ENCODE measurements at places on chromosomes 12 and 14.
A peak's percentile ranks its signal among the peaks of the same experiment; 100 is the strongest.

DNA sequence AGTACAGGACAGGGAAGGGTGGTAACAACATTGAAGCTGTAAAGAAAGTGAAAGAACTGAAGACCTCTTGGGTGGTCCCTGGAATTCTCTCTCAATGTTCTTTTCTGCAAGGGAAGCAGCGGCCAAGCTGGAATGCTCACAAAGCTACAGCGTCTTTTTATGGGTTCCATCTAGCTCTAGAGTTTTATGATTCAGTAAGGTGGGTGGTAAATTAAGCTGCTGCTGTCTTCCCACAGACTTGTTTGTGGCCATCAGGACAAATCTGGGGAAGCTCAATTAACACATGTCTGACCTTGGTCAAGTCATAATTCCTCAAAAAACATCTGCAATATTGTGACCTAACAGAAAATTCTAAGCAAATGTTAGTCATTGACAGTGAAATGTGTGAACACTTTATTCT, 139.1 kb downstream of the MED13L start:
- DNase-seq = peak; percentile 65

- DNase-seq = no peak
Observed at GRCh38 chr14:101963656-101964296, 597 bp upstream of the DYNC1H1 start.

GRCh38 chr12:27542628-27543027, 18.6 kb downstream of the PPFIBP1 start:
- DNase-seq = peak; percentile 97

GRCh38 chr12:53930591-53931255, 7.9 kb upstream of the HOXC13 start:
- no peak for DNase-seq

DNA sequence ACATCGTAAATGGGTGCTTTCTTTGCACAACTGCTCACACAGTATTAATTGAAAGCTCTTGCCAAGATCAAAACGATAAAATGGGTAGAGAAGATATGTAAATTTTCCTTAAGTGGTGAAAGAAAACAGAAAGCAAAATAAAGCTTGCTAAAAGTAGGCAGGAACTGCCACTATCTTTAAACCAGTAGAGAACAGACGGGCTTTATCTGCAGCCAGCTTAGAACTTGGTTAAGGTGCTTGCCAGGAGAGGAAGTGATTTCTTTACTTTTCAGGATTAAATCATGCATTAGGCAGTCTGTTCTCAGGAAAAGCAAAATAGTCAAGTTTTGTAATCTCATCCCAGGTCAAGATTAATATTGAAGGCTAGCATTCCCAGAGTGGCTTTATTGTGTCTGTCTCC, 56.9 kb upstream of the CCDC175 start:
- no peak for DNase-seq

- DNase-seq = no peak
Observed at GRCh38 chr14:101112351-101113107, 209.0 kb upstream of the RTL1 start.

DNA sequence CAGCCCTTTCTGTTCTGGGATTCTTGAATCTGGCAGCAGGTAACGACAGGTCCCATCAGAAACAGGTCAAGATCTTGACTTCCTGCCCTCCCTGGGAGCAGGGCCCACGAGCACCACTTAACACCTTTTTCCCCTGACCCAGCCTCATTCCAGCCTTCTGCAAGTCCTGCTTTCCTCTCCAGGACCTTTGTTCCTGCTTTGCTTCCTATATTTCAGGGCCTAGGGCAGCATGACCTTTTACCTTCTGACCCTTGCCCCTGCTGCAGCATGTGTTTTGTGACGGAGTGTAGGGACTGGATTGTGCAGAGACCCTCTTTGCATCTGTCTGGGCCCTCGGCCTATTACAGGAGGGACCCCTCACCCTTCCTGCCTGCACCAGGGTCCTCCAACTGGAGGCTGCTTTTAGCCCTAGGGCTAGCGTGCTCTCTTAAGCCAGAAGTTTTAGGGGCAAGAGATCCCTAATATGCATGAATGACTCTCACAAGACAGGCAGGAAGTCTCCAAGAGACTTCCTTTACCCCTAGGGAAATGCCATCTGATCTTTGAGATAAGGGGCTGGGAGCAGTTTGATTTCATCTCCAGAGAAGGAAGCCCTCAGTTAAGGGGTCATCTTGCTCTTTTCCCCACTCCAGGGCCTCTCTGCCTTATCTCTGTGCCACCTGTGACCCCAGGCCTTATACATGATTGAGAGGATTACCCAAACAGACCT, 209.4 kb upstream of the BCL2L14 start:
- no peak for DNase-seq

- DNase-seq = no peak
Observed at GRCh38 chr14:61484826-61485584, 163.6 kb downstream of the PRKCH start.

GRCh38 chr12:6839482-6840201, 1.1 kb upstream of the GNB3 start:
- DNase-seq = no peak

- no peak for DNase-seq
Observed at GRCh38 chr12:48201091-48201490, 2.0 kb downstream of the OR10AD1 start.

DNA sequence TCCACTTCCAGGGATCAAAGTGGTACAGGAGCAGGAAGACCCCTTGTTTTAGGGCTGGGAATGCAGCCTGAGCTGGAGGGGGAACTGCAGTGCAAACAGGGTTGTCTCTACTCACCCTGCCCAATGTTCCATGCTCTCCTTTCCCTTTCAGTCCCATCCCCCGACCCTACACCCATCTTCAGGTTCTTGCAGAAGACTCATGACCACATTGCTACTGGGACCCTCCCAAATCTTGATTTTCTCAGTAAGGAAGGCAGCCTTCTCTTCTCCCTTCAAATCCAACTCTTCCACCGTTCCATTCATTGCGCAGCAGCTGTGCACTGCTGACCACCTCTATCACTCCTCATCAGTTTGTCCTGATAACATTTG, 1.9 kb downstream of the SERPINA11 start:
- no peak for DNase-seq

- DNase-seq = no peak
Observed at GRCh38 chr14:76599559-76600287, 161.5 kb upstream of the VASH1 start.

DNA sequence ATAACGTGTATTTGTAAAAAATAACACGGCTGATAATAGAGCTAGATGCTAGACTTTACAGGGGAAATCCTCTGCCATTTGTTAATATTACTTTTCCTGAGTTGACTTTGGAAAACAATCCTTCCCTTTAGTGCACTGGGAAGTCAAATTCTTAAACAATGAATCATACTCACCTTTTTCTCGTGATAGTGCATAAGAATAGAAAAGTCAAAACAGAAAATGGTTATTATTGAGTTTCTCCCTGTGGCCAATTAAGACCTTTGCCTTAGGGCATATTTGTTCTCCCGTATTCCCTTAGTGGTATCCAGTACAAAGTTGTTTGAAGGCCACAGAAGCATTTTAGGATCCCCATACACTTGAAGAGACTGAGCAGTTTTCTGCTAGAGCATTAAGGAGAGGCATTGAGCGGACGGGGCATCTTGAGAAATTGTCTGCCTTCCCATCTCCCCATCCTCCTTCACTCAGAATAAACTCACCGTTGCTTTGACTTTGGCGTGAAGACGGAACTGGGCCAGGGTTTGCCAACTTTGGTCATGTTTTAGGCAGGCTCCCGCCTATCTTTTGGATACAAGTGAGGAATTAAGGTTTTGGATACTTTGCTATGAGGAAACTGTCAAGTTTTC, 171.3 kb downstream of the TMTC2 start:
- no peak for DNase-seq

DNA sequence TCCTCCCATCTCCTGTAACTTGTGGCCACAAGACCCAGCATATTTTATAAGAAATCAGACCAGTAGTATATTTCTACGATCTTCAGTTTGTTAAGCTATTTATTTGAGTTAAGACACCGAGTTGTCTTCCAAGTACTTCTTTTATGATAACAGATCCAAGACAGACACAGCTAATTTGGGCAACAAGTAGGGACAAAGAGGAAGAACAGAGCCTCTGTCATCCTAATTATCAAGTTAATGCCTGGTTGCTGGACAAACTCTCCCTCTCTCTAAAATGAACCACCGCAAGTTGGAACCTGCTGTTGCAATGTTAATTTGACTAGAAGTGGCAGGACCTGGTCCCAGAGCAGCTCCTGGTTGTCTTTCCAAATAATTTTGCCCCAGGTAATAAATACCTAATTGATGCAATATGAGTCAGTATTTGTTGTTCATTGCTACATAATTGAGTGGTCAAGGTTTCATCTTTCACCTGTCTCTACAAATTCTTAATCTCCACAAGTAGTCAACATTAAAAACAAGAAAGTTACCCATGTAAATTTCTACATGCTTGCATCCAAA, 323.7 kb downstream of the PAWR start:
- DNase-seq = no peak

GRCh38 chr12:76952995-76953394, 74.2 kb upstream of the CSRP2 start:
- no peak for DNase-seq

GRCh38 chr12:50901685-50902113, 50.6 kb upstream of the HIGD1C start:
- no peak for DNase-seq

DNA sequence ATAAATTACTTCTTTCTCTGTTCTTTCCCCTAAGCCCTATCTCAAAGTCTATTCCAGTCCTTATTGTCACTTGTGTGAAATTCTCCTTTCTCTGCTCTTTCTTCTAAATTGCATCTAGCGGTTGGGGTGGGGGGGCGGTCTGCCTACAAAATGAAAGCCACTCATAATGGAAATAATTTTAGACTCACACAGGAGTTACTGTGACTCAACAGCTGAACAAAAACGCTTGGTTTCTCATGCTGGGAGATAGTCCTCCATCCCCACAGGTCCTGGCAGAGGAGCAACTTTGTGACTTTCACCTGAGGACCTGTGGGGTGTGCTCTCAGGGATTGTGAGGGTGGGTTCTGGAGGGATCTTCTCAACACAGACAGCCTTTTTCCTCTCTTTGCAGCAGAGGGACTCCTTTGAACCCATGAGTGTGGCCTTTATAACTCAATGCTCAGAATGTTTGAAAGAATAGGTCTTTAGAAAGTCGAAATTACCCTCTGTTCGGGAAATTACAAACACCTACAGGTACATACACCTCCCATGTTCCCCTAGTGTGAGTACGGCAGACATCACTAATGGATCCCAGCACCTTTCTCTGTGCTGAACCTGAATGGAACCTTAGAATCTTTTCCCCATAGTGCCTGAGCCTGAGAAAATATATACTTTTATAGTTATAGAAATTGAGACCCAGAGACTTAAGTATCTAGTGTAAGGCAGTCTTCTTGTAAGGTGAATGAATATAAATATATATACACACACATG, 109.7 kb downstream of the CHST11 start:
- DNase-seq = no peak

- DNase-seq = no peak
Observed at GRCh38 chr14:97407701-97408407, 610.7 kb downstream of the VRK1 start.

- DNase-seq = peak; percentile 42
Observed at GRCh38 chr12:124901003-124901402, 13.4 kb downstream of the UBC start.

DNA sequence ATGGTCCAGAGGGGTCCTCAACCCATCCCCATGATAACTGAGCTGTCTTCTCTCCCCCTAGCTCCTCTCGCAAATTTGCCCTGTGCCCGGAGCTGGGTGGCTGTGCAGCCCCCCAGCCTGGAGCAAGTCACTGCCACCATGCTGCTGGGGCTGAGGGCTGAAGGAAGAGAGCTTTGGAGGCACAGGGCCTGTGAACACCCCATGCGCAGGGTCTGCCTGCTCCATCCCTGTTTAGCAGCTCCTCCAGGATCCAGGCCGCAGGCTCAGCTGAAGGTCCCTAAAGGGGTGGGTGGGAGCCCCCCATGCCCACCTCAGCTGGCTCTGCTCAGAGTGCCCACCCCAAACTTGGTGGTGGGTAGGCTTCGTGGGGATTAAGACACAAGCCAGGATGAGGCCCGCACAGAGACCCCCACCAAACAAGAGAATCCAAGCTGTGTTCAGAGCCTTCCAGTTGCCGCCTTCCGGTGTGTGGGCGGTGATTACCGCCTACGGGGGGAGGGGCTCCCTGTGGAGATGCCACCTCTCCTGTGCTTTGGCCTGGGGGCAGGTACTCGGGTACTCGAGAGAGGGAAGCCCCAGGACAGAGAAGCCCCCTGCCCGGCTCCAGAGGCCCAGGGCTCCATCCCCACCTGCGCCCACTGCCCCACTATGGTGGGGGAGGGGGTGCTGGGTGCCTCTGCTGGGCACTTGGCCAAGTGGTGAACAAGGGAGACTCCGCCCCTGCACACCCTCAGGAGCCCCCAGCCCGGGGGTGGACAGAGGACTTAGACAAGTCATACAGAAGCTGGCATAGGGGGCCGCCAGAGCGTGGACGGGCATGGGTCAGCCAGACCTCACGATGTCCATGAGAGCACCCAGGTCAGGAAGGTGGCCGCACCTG, 1.4 kb upstream of the JAG2 start:
- no peak for DNase-seq

DNA sequence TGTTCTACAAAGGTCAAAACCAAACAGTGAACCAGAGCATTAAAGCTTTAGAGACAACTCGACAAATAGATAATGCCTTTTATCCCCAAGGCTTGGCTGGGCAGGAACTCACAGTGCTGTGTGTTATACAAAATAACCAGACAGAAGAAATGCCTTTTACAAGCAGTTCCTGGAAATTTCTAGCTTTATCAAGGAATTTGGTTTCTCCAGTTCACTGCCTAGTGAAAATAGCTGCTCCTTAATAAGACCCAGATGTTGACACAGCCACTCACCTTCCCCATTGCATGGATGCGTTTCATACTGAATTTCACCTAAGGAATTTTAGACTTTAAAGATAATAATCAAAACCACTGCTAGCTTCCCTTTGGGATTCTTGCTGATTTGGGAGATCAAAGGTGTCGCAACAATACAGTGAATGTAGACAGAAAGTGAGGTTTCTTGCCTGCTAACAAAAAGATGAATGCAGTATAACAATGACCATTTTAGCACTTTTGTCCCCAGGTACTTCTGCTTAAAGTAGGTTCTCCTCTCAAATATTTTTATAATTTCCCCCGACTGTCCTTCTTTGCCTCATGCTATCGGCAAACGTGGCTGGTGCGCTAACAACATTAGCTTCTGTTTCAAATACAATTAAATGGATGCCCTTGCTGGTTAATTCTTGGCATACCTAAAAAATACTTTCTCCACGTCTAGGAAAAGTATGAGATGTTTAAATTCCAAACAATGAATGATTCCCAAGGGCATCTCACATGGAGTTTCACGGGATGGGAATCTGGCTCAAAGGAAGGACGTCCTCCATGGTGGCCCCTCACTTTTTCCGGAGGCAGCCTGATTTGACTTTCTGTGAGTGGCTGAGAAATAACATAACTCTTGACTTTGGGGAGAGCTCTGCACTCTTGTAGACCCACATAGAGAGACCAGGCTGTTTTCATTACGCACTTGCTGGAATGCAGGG, 162.4 kb downstream of the C12orf75 start:
- peak; percentile 90 for DNase-seq

DNA sequence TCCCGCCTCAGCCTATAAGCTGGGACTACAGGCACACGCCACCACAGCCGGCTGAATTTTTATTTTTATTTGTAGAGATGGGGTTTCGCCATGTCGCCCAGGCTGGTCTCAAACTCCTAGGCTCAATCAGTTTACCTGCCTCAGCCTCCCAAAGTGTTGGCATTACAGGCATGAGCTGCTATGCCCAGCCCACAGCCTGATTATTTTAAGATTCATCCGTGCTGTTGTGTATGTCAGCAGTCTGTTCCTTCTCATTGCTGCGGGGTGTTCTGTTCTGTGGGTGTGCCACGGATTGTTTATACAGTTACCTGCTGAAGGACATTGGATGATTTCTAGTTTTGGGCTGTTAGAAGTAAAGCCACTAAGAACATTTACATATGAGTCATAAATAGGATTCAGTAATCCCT, 9.6 kb upstream of the EP400 start:
- DNase-seq = no peak
